Activated T-cell treated with anti-CD3 and anti-CD28 coated beads, Interleukin-2, amount 50 U/mL, for 24 hours (primary cell): ENCODE measurements at places on chromosomes 7 and 10.

DNA sequence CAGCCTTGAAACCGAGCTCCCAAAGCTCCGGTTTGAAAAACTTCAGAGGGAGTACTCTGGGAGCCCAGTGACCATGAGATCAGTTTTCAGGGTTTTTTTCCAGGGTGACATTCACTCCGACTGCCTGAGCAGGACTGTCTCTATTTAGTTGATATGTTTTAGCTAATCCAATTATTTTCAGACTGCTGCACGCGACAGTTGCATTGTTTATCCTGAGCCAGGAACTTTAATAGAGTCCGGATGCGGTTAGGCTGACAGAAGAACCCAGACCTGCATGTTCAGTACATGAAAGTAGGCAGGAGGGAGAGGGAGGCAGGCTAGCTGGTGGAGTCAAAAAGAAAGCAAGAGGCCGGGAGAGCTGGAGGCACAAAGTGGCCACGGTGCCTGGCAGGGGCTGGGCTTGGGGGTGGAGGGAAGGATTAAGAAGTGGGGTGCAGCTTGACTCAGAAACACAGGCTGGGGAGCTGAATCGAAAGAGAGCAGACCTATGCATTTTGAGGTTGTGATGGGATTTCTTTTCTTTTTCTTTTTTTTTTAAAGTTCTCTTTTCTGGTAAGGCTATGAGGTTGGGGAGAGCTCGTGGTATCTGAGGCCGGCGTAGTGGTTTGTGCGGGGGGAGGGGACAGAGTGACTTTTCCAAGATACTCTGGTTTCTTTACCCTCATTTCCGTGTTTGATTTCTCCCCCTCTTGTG lies 5.7 kb downstream of the GATA3 start:
- peak; percentile 69 for DNase-seq

- DNase-seq, result no peak
Measured at GRCh38 chr7:93146036-93146435, 2.1 kb downstream of the SAMD9L start.

GRCh38 chr7:148041156-148041555 lies 549.4 kb upstream of the C7orf33 start:
- DNase-seq, result no peak

DNA sequence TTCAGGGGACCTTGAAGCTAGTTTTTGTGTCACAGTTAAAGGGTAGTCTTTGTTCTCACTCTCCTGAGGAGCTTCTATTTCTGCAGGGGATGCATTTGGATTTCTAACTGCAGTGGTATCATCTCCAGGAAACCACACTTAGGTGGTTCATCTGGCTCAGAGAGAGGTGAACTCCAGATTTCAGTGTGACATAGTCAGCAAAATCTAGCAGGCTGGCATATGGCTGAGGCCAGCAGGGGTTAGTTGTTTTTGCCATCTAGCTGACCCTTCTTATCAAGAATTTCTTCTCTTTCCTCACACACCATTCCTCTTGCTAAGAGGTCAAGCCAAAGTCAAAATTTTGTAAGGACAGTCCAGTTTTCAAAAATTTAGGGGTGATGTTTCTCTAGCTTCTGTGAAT lies 248.2 kb downstream of the REEP3 start:
- no peak for DNase-seq

GRCh38 chr7:47988496-47989386 lies 9.3 kb upstream of the HUS1 start:
- no peak for DNase-seq

GRCh38 chr7:149422914-149423301 lies 38.0 kb downstream of the ZNF777 start:
- peak; percentile 79 for DNase-seq

GRCh38 chr7:89666136-89666835 lies 488.0 kb upstream of the STEAP1 start:
- DNase-seq, result no peak

GRCh38 chr10:2871673-2872219 lies 195.6 kb upstream of the PFKP start:
- DNase-seq, result no peak

GRCh38 chr10:88640186-88640585 lies 24.1 kb upstream of the LIPF start:
- DNase-seq, result no peak

DNA sequence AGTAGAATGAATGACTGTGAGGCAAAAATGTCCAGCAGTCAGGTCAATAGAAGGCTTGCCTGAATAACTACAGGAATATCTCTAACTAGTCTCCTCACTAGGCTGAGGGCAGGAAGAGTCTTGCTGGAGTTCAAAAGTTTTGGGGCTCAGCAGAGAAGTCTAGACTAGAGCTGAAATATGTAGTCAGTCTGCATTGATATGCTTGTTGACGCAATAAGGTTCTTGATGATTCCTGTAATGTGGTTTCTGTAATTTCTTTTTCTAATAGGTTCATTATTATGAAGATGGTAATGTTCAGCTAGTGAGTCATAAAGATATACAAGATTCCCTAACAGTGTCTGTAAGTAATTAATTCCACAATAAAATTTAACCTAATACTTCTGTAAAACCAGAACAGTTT lies 41.5 kb upstream of the ST7 start:
- no peak for DNase-seq

DNA sequence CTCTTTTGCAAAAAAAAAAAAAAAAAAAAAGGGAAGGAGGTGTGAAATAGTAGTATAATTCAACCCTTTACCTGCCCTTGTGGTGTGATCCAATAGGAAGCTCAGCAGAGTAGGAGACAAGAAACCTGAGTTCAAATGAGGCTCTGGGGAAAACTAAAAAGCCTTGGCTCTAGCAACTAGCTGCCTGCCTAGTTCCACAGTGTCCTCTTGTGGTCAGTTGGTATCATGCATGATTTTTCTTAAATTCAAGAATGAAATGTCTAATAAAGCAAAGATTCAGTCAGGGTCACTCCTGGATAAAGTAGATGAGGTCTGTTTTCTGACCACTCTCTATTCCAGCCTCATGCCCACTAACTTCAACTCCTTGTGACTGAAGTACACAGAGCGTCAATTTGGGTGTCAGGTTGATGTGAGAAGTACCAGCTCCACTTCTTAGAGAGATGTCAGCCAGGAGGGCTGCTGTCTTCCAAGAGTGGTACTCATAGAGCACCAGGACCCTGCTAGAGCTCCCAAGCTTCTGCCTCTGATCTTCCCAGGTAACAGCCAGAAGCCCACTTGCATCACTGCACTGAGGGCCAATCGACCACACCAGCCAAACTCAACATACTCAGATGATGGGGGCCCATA lies 10.5 kb downstream of the LSM5 start:
- no peak for DNase-seq

DNA sequence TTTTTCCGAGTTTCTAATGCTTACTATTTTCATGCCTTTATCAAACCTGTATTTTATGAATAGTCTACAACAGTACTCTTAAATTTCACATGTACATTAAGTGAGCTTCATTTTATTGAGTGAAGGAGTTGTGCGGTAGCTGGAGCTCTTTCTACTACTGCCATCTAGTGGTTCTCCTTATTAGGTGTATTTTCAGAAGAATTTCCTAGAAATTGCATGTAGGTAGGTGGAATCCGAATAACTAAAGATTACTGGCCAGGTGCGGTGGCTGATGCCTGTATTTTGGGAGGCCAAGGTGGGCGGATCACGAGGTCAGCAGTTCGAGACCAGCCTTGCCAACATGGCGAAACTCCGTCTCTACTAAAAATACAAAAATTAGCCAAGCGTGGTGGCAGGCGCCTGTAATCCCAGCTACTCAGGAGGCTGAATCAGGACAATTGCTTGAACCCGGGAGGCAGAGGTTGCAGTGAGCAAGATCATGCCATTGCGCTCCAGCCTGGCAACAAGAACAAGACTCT lies 38.3 kb downstream of the LRRC72 start:
- no peak for DNase-seq

DNA sequence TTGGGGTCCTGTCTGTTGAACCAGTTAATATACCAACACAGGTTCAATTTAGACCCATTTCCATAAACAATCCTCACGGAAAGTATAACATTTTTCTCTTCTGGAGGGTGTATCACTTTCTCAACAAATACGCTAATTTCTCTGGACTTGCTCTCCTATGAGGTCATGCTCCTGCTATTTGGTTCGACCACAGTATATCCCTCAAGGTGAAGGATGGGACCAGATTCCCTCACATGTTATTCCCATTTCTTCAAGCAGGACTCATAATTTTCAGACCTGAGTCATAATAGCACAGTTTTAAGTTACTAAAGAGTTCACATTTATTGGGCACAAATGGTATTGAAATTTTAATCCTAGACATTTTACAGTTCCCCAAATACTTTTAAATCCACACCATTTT lies 57.2 kb downstream of the ADAM12 start:
- DNase-seq, result no peak

- DNase-seq, result no peak
Measured at GRCh38 chr10:82691211-82691610, 816.2 kb downstream of the NRG3 start.

DNA sequence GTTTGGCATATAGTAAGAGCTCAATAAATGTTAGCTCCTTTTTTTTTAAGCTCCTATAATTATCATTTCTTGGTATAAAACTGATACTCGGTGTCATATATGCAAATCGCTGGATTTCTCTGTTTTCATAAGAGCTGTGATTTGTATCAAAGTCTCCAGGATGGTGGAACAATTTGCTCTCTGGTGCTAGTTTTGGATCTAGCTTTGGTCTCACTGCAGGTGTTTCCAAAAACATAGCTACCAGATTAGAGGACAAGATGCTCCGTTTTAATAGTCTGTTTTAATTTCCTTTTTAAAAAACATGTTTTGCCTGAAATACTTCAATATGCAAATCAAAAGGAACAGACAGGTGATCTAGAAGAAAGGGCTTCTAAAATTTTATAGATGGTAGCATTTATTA lies 25.3 kb downstream of the ADAM22 start:
- DNase-seq, result no peak

DNA sequence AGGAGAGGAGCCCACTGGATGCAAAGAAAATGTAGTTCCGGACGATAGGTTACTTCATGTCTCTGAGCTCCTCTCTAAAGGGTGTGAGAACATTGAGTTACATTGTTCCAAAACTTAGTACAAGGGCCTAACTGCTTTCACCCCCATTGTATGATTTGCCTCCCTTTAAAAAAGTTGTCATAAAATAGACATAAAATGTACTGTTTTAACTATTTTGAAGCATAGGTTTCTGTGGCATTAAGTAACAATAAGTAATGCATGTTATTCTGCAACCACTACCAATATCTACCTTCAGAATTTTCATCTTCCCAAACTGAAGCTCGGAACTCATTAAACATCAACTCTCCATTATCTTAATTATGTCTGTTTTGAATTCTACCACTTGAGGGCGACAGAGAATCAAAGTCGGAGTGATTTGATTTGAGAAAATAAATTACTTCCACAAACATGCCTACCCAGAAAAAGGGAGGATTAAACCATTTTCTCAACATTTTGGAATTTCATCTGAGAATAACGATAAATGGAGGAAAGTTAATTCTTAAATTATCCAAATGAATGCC lies 2.7 kb downstream of the IGFBP1 start:
- DNase-seq, result no peak

GRCh38 chr10:86017841-86018734 lies 348.5 kb downstream of the GRID1 start:
- no peak for DNase-seq

- no peak for DNase-seq
Measured at GRCh38 chr7:159310457-159311171, 165.9 kb upstream of the VIPR2 start.

DNA sequence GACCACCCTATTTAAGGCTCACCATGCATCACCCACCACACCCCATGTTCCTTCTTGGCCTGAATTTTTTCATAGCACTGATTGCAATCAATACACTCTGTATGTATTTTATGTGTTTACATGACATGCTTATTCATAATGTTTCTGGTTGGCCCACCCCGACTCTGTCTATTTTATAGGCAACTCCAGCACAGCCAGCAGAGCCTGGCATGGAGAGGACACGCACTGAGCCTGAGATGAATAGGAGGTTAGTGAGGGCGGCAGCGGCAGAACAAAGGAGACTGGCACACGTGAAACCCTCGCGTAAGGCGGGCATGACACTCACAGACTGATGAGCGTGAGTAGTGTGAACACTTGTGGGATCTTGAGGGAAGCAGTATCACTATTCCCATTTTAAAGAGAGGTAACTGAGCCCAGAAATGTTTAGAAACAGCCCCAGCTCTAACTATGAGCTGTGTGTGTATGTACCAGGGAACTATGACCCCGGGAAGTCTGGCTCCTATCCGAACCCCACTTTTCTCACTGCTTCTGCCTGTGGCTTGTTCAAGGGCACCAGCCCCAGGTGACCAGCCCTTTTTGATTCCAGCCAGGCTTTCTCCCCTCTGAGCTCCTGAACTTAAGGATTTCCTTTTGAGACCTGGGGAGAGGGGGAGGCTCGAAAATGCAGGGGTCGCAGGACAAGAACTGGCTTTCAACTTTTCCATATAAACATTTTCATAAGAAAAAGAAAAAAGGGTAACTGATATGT lies 113.3 kb downstream of the ARHGAP22 start:
- no peak for DNase-seq

DNA sequence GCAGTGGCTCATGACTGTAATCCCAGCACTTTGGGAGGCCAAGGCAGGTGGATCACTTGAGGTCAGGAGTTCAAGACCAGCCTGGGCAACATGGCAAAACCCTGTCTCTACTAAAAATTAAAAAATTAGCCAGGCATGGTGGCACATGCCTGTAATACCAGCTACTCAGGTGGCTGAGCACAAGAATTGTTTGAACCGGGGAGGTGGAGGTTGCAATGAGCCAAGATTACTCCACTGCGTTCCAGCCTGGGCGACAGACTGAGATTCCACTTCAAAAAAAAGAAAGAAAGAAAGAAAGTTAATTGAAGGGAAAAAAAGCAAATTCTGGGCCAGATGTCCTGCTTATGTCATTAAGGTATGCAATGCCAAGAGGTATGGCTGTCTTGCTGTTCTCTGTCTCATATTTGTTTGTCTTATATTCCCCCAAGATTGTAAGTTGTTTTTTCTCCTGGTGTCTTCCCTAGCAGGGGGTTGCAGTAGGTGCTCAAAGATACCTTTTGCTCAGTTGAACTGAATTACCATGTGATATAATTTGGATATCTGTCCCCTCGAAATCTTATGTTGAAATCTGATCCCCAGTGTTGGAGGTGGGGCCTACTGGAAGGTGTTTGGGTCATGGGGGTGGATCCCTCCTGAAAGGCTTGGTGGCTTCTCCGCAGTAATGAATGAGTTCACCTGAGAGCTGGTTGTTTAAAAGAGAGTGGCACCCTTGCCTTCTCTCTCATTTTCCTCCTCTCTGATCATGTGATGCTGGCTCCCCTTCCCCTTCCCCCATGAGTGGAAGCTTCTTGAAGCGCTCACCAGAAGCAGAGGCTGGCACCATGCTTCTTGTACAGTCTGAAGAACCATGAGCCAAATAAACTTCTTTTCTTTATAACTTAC lies 60.9 kb downstream of the MYOF start:
- no peak for DNase-seq

GRCh38 chr7:44572771-44573170 lies 937 bp downstream of the DDX56 start:
- DNase-seq, result no peak
